Stimulated activated CD8-positive, alpha-beta memory T cell treated with anti-CD3 and anti-CD28 coated beads, Interleukin-7, amount 100 ng/mL, for 1 hour (primary cell): ENCODE measurements at places on chromosomes 5 and 9.

DNA sequence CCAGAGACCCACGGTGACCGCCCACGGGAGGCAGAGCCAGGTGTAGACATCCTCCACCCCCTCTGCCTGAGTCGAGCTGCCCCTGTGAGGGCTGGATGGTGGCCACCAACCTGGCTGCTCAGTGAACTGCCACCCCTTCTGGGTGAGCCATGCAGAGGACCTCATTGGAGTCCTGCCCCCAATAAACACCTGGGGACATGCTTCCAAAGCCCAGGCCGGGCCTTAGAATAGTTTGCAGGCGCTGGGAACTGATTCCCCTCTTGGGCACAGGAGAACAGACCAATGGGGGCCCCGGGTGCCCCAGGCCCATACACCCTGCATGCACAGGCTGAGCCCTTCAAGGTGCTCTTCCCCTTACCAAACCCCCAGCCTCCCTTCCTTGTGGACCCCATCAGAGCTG lies 38.1 kb upstream of the GFPT2 start:
- no peak for DNase-seq

DNA sequence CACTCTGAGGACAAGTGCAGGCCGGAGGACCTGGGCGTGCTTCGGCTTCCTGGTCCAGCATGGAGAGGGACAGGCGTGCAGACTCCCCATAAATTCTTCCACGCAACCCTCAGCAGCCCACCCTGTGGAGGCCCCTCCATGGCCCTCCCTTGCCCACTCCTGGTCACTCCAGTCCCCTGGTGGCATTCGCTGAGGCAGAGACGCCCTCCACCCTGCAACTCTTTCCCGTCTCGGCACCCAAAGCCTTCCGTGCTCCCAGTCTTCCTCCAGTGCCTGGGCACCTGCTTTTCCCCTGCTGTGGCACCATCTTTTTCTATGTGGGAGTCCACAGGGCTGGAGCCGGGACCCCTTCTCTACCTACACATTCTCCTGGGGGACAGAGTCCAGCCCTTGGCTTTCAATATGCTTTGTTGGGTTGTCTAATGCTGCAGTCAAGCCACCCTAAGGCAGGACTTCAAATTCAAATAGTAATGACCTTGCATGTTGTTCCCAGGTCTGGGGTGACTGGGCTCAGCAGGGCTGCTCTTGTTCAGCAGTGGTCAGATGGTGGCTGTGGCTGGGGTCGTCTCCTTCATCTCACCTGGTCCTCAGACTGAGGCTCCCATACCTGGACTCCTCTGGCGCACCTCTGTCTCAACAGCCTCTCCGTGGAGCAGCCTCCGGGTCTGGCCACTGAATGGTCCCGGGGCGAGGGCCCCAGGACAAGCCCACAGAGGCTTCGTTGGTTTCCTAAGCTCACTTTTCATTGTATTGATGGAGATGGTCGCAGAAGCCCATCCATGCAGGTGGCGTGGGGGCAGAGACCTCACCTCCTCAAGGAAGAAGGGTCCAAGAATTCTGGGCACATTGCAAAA lies 15.2 kb downstream of the MRPL36 start:
- DNase-seq, result no peak

- no peak for DNase-seq
Measured at GRCh38 chr5:129362456-129362855, 97.6 kb upstream of the ADAMTS19 start.

DNA sequence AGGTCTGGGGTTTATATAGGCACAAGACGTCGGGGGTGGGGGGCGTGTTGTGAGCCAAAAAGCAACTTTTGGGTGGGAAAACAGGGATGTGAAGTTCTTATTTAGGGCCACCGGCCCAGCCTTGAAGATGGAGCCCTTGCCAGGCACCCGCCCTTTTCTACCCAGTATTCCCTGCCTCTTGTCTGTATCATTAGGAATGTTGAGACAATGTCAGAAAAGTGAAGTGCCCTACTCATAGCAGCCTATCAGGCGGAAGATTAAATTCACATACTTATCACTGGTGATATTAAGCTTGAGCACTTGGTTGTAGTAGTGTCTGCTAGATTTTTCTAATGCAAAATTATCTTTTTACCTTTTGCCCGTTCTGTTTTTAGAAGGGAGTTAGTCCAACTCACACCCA lies 293.5 kb downstream of the CDH10 start:
- no peak for DNase-seq

DNA sequence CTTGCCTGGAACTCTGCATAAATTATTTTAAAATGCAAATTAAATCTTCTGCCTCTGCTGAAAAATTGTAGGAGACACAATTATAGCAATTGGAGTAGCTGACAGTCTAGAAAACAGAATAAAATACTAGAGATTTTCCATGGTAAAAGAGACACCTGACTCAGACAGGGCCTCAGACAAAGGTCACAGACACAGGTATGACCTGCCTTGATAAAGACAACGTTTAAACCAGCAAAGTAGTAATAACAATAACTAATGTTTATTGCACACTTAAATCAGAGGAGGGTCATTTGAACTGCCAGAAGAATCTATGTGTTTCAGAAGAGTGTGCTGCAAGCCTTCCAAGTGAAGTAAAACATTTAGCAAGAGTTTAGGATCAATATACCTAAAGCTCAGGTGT lies 3.9 kb downstream of the SOWAHA start:
- no peak for DNase-seq

- no peak for DNase-seq
Measured at GRCh38 chr5:7881816-7882215, 12.9 kb downstream of the MTRR start.

- no peak for DNase-seq
Measured at GRCh38 chr5:41896230-41896629, 7.9 kb upstream of the RIMOC1 start.

DNA sequence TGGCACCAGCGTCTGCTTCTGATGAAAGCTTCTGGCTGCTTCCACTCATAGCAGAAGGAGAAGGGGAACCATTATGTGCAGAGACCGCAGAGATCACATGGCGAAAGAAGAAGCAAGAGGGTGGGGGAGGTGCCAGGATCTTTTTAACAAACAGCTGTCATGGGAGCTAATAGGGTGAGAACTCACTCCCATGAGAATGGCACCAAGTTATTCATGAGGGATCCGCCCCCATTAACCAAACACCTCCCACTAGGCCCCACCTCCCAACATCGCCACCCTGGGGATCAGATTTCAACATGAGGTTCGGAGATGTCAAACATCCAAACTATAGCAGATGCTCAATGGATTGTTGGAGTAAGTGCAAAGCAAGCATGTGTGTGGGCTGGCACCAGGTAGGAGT lies 125.8 kb upstream of the SLIT3 start:
- DNase-seq, result no peak

DNA sequence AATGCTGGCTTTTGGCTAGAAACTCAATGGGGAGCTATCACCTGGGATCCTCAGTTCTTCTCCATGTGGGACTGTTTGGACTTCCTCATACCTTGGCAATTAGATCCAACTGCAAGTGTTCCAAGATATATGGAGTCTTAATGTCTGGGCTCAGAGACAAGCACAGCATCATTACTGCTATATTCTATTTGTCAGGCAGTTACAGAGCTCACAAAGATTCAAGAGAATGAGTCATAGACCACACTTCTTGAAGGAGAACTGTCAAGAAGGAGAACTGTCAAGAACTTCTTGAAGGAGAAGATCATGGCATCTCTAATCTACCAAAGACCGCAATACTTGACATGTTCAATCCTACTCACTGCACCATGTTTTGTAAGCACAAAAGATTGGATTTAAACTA lies 106.8 kb upstream of the NREP start:
- no peak for DNase-seq

DNA sequence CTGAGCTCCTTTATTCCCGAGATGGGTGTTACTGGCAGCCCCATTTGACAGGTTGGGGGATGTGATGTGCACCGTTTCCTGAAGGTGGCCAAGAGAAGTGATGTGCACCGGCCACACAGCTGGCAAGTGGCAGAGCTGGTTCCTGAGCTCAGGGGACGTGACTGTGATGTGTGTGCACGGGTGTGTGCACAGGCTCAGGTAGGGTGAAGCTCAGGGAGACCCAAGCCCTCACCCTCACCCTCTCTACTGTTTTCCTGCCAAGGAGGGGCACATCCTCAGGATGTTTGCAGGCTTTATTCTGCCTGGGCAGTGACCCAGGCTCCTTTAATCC lies 56.6 kb downstream of the WWC1 start:
- no peak for DNase-seq

- DNase-seq, result no peak
Measured at GRCh38 chr5:63916786-63917185, 45.5 kb downstream of the HTR1A start.

DNA sequence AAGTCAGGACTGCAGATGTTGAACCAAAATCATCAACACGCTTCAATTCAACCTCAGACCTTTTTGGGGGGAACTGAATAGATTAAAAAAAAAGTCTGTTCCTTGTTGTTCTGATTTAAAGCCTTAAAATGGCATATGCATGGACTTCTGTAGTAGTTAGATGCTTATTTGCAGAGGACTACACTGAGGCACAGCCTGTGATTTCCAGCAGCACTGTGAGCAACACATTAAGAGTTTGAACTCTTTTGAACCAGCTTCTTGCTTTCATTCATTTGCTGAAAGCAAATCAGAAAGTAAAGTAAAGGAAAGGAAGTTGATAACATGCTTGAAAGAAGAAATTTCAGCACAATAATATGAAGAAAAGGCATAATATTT lies 60.7 kb upstream of the DMAC1 start:
- DNase-seq, result no peak

GRCh38 chr9:132231019-132231701 lies 69.3 kb downstream of the NTNG2 start:
- no peak for DNase-seq

- DNase-seq, result no peak
Measured at GRCh38 chr5:61600123-61600444, 268.0 kb downstream of the ZSWIM6 start.
